ENCODE measurements at places on chromosomes 1 and 21.

GRCh38 chr1:115757326-115757725 lies 11.2 kb downstream of the CASQ2 start:
- DNase-seq: no peak

GRCh38 chr1:217569021-217569420 lies 61.9 kb downstream of the GPATCH2 start:
- no peak for DNase-seq

GRCh38 chr1:42046761-42047507 lies 106.3 kb upstream of the GUCA2B start:
- DNase-seq: no peak

DNA sequence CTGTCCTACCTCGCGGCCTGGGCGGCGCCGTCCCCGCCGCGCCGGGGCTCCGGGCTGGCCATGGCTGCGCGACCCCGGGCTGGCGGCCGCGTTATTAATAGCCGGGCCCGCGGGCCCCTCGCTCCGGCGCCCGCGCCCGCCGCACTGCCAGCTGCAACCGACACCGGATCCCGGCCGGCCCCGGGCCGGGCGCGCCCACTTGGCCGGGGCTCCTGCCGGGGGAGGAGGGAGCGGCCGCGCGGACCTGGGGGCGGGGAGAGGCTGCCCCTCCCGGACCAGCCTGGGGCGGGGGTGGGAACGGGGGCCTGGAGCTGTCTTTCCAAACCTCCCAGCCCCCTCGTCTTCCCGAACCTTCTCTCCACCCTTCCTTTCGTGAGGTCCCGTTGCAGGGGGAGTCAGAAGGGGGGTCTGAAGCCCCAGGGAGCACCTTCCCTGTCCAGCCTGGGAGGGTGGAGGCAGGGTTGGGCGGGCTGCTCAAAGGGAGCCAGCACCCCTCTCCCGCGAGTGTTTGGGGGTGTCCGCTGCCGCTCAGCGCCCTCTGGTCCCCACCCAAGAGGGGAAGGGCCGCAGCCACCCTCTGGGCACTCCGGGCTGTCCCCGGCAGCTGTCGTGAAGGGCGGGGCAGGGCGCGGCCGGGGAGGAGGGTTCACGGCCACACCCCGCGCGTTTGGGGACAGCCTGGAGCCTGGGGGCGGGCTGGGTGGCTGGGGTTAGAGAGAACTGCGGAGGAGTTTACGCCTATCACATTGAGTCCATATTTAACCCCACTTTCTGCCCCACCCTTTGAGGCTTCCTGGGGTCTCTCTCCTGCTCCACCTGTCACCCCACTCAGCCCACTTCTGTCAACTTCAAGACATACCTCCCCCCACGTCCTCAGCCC lies at the start of gene SYNC:
SYNC (minus strand) TSS at position 172 of the 880 bp plus-strand sequence; CDS start at position 62, 110 bp downstream.
- DNase-seq: no peak

DNA sequence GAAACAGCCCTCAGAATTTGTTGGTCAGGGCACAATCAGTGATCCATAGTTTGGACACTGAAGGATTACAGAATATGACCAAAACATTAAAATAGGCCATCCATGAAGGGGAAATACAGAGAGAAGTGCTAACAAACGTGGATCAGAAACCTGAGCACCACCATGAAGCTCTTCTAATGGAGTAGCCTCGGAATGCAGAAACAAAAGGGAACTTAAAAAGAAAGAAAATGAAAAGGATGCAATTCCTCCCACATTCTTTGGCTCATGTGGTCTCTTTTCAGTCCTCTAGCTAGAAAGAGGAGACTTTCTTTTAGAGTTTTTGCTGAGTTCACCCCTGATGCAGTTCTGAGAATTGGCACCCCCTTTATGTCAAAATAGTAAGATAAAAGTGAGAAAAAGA lies 989.8 kb upstream of the B3GALT2 start:
- no peak for DNase-seq

GRCh38 chr1:89451011-89451410 lies 73.6 kb upstream of the LRRC8B start:
- no peak for DNase-seq

DNA sequence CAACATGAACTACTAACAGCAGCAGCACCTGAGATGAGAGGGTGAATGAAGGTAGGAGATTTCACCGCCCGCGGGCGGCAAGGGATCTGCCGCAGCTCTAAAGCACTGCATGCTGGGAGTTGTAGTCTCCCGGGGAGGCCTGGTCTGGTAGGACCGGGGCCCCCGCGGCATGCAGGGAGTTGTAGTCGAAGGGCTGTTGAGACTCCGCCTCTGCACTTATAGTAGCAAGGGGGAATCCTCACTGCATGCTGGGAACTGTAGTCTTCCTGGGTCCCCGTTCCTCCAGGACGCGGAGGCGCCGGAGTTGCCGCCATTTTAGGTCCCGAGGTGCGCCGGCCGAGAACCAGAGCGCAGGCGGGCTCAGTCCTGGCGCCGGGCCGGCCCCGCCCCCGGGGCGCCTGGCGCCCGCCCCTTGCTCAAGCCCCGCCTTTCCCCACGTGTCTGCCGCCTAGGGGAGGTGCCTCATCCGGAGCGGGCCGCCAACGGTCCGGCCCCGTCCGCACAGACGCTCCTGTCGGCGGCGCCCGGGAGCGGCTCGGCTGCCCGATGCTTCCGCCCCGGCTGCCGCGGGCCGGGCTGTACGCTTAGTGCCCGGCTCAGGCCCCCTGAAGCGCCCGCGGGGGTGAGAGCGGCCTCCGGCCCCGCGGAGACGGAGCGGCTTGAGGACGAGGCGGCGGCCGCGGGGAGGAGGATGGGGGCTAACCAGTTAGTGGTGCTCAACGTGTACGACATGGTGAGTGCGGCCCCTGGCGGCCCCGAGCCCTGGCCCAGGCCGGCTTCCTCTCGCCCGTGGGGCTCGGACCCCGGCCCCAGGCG lies at the start of gene DESI2:
DESI2 (plus strand) TSS at position 504 of the 816 bp plus-strand sequence; CDS start at position 692, 188 bp downstream.
- DNase-seq: peak; percentile 91

GRCh38 chr1:226973898-226974543 lies 33.9 kb downstream of the COQ8A start:
- DNase-seq: no peak

GRCh38 chr1:41819069-41819468 lies 99.7 kb downstream of the HIVEP3 start:
- DNase-seq: no peak

- no peak for DNase-seq
These were observed 18.6 kb downstream of the AK2 start for GRCh38 chr1:33018112-33018511.

- DNase-seq: no peak
These were observed 130.4 kb upstream of the ADGRL2 start for GRCh38 chr1:81670286-81670685.

DNA sequence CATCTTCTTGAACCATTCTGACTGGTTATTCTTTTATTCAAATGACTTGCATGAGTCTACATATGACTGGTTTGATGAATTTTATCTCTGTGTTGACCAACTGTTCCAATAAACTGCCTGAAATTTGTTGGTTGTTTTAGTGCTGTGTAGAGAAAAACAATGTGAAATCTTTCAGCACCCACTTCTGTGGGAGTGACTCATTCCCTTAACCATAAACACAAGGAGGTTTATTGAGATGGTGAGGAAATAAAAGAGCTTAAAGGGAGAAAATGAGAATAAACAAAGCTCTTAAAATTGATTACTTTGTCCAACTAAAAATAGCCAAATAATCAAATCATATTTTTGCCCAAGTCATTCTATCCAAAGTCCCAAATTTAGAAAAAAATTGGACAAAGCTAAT lies 341.1 kb downstream of the TGFB2 start:
- no peak for DNase-seq

GRCh38 chr1:48109390-48110013 lies 112.3 kb upstream of the TRABD2B start:
- DNase-seq: no peak

- no peak for DNase-seq
These were observed 580 bp upstream of the ATP5PO start for GRCh38 chr21:33916200-33916567.

DNA sequence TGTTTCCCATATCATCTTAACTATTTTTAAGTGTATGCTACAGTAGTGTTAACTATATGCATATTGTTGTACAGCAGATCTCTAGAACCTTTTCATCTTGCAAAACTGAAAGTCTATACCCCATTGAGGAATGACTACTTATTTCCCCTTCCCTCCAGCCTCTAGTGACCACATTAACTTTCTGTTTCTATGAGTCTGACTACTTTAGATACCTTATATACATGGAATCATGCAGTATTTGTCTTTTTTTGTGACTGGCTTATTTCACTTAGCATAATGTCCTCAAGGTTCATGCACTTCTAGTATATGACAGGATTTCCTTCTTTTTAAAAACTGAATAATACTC lies 96.5 kb upstream of the BTG3 start:
- no peak for DNase-seq

DNA sequence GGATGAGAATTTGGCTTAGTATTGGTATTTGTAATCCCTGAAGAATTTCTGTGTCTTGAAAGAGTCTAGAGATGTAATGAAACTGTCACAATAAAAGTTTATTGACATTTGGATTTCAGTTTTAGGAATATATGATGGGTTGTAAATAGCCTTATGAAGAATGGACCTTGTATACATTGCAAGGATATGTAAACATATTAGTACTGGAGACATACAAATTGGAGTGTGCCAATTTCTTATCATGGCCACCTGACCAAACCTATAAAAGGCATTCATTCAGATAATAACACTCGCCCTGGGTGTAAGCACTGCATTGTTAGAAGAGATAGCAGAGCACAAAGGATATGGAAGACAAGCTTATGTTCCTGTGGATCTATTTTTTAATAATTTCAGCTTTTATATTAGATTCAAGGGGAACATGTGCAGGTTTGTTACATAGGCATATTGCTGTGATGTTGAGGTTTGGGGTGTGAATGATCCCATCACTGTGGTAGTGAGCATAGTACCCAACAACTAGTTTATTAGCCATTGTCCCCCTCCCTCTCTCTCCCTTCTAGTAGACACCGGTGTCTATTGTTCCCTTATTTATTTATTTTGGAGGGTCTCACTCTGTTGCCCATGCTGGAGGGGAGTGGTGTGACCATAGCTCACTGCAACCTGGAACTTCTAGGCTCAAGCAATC lies 8.6 kb downstream of the S1PR1 start:
- no peak for DNase-seq

DNA sequence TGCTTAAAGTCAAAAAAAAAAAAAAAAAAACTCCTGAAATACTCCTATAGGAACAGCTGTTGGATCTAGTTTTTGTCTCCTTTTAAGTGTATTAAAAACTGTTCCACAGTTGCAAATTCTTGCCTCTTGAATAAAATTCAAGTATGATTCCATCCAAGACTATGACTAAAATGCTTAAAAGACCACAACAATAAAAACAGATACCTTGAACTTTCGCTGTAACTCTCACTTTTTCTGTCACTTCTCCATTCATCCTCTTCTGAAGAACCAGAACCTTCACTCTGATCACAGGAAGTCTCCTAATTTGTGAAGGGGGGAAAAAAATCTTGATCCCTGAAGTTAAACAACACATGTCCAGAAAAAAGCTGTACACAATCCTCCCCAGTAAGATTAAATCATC lies 55.0 kb upstream of the PSMG1 start:
- DNase-seq: no peak

DNA sequence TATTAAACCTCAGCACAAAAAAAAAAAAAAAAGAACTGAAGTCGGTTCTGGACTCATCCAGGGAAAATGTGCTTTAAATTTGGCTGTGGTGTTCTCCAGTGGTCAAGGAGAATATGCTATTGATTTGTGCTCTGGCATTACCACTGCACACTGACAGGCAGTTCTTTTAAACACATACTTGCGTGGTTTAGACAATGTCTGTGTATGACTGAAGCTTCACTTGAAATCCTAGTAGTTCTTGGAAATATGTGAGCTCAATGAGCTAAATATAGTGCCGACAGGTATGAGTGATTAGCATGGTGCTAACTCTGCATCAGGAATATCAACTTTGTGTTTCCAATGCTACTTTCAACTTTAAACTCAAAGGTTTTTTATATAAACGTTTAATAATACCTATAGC lies 415.6 kb downstream of the SMYD3 start:
- no peak for DNase-seq

GRCh38 chr1:15739745-15740144 lies 2.6 kb upstream of the TMEM82 start:
- no peak for DNase-seq

GRCh38 chr1:226128487-226129075 lies 58.0 kb downstream of the ACBD3 start:
- no peak for DNase-seq

DNA sequence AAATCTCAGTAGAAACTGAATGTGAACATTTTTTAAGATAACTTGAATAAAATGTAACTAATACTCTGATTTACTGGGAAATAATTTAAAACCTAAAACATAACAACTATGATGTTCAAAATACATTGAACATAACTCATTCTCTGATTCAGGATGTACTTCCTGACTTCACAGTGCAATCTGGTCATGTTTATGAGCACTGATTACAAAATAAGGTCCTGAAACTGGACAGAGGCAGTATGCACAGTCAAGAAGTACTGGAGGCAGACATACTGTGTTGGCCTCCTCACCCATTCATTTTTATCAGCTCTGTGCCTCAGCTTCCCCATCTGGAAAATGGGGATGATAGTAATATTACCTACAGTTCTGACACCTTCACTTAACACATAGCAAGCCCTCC lies 651.3 kb downstream of the PTPRC start:
- no peak for DNase-seq

DNA sequence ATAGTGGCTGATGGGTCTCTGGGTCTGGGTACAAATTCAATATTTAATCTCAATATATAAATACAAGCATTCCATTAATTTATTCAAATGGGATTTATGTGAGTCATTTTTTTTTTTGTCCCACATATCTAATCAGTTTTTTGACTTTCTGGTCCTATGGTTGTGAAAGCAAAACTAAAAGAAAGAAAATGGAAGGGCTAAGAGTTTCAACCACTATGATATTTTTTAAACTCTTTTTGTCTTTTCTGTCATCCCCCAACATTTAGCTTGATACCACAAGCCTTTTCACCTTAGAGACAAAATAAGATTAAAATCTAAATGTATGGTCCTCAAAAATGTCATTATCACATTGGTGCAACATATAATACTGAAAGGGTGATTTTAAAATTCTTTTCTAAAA lies 602.7 kb upstream of the CHRM3 start:
- DNase-seq: no peak

- DNase-seq: no peak
These were observed 28.3 kb upstream of the KCNJ15 start for GRCh38 chr21:38228537-38228936.

- no peak for DNase-seq
These were observed 334.9 kb upstream of the AJAP1 start for GRCh38 chr1:4319496-4319895.

- no peak for DNase-seq
These were observed 181.1 kb downstream of the KCNK2 start for GRCh38 chr1:215263636-215264035.

GRCh38 chr1:81068726-81069125 lies 732.0 kb upstream of the ADGRL2 start:
- DNase-seq: no peak

GRCh38 chr1:117735045-117735992 lies 129.5 kb downstream of the TENT5C start:
- DNase-seq: no peak

DNA sequence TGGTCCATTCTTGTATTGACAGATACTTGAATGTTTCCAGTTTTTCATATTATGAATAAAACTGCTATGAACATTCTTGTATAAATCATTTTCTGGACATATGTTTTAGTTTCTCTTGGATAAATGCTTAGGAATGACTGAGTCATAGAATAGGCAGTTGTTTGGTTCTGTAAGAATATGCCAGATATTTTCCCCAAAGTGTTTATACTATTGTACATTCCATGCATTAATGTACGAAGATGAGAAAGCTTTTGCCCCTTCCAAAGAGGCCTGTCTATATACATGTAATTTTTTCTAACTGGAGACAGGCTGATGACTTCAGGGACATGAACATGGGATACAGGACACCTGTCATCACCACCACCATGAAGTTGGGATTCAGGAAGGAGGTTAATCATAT lies 11.3 kb downstream of the NBPF3 start:
- DNase-seq: no peak

Measured in activated CD4-positive, CD25-positive, alpha-beta regulatory T cell (primary cell).